ENCODE measurements at places on chromosomes 7 and 10.

DNA sequence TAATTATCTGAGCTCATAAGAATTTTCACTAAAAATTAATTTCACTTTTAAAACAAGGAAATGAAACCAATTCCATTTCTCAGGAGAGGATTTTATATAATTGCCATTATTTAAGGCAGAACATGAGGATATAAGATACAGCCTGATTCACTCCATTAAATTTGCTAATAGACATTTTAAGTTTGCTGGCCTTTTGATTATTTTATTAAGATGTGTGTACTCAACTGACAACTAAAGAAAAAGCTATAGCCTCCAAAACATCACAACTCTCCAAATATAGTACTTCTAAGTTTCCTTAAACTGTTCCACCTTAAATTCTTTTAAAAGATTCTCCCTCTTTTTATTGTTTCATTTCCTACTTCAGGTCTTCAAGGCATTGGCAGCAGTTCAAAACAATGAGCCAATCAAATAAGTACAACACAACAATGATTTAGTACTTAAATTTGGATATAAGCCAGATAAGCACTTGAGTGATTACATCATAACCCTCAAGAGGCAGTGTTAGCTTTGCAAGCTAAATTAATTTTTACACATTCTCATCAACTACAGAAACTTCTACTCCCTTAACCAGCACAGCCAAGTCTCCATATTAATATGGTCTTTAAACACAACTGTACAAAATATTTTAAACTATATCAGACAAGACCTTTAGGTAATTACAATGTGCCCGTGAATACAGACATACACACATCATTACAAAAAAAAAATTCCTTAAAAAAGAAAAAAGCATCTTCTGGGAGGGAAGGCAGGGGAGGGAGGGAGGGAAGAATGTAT, 121.8 kb downstream of the KMT2C start:
- peak; percentile 7 for DNase-seq

GRCh38 chr7:92461027-92462003, 14.0 kb downstream of the GATAD1 start:
- peak; percentile 48 for DNase-seq

DNA sequence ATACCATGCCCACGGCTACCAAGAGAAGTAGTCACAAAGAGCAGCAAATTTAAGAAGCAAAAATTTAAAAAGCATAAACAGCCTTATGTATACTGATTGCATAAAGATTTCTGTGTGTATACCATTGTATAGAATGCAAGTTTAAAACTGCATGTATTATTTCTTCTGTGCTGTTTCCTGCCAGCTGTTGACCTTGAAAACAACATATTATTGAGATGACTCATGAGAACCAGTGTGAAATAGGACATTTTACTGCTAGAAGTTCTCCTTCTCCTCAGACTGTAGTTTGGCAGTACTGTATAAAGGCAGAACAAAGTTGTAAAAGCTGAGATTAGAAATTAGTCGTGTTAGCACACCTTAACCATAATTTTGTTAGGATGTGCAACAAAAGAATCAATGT, 42.3 kb upstream of the SGCE start:
- DNase-seq, result no peak

- no peak for DNase-seq
Measured at GRCh38 chr10:29714096-29714874, 79.5 kb upstream of the SVIL start.
